ENCODE measurements at places on chromosomes 13 and 19.

GRCh38 chr19:33436360-33437345 is 63.1 kb downstream of the CEBPG start:
- DNase-seq, result peak; percentile 6

DNA sequence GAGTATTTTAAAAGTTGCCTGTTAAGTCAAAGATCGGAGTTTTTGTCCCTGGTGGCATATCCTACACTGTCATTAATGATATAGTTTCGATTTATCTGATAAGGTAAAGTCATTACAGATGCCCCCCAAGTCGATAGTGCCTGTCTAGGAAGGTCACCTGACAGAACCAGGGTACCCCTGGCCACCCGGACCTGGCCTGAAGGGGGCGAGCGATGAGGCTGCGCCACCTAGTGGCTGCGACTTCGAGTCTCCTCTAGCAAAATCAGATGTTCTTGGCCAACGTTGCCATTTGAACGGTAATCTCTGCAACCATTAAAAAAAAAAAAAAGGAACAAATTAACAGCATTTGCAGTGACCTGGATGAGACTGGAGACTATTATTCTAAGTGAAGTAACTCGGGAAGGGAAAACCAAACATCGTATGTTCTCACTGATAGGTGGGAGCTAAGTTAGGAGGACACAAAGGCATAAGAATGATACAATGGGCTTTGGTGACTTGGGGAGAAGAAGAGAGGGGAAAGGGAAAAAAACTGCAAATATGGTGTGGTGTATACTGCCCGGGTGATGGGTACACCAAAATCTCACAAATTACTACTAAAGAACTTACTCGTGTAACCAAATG is 565.1 kb downstream of the LIG4 start:
- DNase-seq, result peak; percentile 13

- no peak for DNase-seq
These were observed 26.3 kb downstream of the CKM start for GRCh38 chr19:45296355-45296754.

GRCh38 chr19:53193535-53194222 is 521 bp upstream of the ZNF665 start:
- no peak for DNase-seq

- no peak for DNase-seq
These were observed 5.5 kb upstream of the LILRA6 start for GRCh38 chr19:54248016-54248601.

All from left ventricle myocardium inferior (tissue), 1 donor.